ENCODE measurements at places on chromosomes 6 and 20. TPM values are rescaled to one million over a fixed set of nuclear protein-coding genes. Genes with fewer than 3 reads are reported as not detected.

LY6G6D gene
- total RNA-seq = not detected

LSM2 gene
- 144 TPM for total RNA-seq

MYMX gene
- not detected for total RNA-seq

GRCh38 chr6:36201612-36202011 is 5.1 kb downstream of the BRPF3 start:
- no peaks in the 10 kb centered on the region for H3K27me3 ChIP-seq
- DNase-seq = no peak
- peaks cover 20% of the 10 kb centered on the region for H3K4me1 ChIP-seq
- H3K4me3 ChIP-seq = no peak overlapping the region
- peaks cover 28% of the 10 kb centered on the region for H3K36me3 ChIP-seq

DNA sequence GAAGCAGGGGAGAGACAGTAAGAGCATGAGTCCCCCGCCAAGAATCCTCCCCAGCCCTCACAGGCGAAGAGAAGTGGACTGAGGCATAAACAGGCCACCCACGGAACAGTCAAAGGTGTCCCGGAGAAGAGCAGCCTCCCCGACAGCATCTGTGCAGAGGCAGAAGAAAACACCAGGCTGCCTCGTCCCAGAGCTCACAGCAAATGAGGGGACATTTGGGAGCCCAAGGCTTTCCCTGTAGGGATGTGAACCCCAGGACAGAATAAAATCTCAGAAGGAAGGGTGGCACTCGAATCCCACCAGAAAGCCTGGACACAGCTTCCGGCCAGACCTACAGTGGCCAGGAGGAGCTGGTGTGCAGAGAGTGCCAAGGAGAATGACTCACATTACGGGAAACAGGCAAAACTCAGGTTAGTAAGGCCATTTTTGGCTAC is 90.4 kb downstream of the DLL1 start:
- H3K36me3 ChIP-seq = no peaks in the 10 kb centered on the region
- H3K4me1 ChIP-seq = no peaks in the 10 kb centered on the region
- H3K4me3 ChIP-seq = no peak overlapping the region
- H3K27me3 ChIP-seq = peaks cover 33% of the 10 kb centered on the region

GRCh38 chr20:23641936-23642751 is 4.4 kb upstream of the CST3 start:
- H3K36me3 ChIP-seq = peaks cover 2% of the 10 kb centered on the region
- no peak overlapping the region for H3K4me3 ChIP-seq
- no peak overlapping the region for H3K27ac ChIP-seq
- no peaks in the 10 kb centered on the region for H3K27me3 ChIP-seq
- DNase-seq = no peak

Measured in Calu3 (cell line).